ENCODE measurements at places on chromosomes 1 and 21. TPM values are rescaled to one million over a fixed set of nuclear protein-coding genes. Genes with fewer than 3 reads are reported as not detected.

FCRL5 gene
- 3.2 TPM for total RNA-seq

CHRM3 gene
- 0.02 TPM for total RNA-seq

NR1I3 gene
- not detected for total RNA-seq

LCE3B gene
- not detected for total RNA-seq

LCE3D gene
- not detected for total RNA-seq

TRIM67 gene
- total RNA-seq, result not detected

DNA sequence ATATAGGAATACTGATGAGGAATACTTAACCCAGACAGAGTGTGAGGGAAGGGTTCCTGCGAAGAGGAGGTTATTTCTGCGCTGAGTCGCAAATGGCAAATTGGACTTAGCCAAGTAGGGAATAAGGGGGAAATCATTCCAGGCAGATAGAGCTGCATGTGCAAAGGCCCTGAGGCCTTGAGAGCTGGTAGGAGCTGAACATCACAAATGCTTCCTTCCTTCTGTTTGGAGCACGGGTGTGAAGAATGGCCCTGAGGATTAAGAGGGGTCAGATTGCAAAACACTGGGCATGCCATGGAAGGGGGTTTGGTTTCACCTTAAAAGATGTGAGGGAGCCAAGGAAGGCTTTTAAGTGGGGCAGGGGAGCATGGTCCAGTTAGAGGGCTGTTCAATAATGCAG lies 12.4 kb downstream of the IER5 start:
- no peak for DNase-seq

DNA sequence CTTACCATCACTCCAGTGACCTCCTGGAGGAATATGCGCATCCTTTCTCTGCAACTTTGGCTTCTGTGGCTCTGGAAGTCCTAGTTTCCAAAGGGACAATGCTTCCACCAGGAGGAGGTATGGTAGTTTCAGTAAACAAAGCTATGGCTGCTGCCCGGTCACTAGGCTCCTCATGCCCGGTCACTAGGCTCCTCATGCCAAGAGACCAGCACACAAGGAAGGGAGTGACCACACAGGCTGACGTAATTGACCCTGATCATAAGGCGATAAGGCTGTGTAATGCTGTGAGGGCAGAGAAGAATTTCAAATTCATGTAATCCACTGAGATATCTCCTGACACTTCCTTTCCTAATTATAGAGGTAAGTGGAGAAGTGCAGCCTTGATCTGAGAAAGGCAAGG lies 102.9 kb downstream of the DTL start:
- no peak for DNase-seq

- DNase-seq, result no peak
Observed at GRCh38 chr1:54312796-54313316, 93.3 kb downstream of the SSBP3 start.

- DNase-seq, result no peak
Observed at GRCh38 chr1:39877231-39877778, 6.0 kb downstream of the TRIT1 start.

DNA sequence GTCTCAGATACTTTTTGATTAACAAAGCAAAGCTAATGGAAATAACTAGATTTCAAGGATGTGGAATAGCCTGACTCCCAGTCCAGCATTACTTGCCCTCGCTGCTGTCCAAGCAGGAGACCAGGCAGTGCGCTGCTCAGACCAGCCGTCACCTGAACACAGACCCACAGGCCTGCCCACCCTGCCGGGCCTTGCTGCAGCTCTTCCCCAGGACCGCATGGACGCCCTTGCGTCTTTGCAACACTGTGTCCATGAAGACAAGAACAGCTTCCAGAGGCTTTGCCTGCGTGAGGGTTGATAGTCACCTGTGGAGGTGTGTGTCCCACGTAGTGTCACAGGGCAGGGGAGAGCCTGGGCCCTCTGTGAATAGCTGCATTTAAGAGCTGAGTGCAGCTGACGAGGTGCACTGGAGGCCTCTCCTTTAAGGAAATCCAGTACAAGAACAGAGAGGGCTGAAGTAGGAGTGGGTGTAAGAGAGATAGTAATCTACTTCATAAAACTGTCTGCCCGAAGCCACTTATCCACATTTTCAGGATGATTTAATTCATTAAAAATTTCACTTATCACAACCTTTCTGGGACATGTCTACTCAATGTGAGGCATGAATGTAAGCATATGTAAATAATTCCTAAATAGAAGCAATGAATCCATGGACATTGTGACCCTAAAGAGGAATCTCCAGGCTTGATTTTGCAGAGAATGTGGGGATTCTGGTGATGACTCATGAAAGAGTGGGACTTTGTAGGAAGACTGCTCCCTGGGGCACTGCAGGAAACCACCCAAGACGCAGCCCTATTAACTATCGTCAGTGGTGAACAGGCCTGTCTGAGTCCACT lies 176.2 kb upstream of the RAB4A start:
- DNase-seq, result no peak

DNA sequence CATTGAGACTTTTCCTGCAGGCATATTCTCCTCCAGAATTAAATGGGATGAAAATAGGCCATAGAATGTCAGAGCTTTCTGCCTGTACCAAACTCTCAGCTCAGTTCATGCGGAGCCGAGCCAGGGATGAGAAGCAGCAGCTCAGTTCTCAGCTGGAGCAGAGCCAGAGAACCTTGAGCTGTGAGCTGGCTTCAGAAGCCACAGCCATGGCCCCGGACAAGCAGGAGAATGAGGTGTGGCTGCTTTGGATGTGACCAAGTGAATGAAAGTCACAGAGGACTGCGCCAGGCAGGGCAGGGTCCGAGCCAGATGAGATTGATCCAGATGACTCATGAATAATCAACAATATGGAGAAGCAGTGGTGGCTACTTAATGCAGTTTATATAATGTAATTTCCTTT lies 633.8 kb downstream of the NCAM2 start:
- DNase-seq, result no peak

- no peak for DNase-seq
Observed at GRCh38 chr1:34532113-34532512, 222.7 kb upstream of the GJB5 start.

DNA sequence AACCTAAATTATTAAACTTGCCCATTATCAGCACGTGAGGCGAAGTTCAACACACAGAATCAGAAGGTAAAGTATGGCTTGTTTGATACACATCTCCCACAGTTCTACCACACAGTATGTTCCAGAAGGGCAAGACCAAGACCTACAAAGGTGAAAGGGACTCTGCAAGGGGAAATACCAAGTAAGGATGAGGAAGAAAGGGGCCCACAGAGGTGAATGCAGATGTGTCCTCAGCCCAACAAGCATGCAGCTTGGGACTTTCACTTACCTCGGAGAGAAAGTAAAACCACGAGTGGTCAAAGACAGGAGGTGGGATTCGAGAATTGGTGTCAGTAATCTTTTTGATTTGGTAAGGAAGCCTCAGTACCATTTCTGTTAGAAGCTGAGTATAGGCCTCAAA lies 85.8 kb downstream of the UBR4 start:
- no peak for DNase-seq

- DNase-seq, result no peak
Observed at GRCh38 chr1:226365831-226366231, 42.1 kb downstream of the PARP1 start.

DNA sequence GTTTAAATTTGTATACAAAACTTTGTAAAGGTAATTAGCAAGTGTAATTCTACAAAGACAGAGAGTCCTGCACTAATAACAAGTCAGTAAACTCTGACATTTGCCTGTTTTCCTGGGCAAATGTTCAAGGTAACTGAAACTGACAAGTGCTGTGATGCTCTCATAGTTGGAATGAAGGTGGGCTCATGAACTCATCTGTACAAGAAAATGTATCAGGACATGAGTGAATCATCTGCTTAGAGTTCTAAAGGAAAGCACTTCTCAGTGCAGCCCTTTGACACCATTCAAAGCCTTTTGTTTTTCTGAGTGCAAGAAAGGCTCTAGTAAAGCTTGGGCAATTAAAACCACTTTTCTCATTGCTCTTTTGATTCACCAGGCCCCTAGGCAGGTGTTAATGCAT lies 91.5 kb downstream of the UROD start:
- no peak for DNase-seq

DNA sequence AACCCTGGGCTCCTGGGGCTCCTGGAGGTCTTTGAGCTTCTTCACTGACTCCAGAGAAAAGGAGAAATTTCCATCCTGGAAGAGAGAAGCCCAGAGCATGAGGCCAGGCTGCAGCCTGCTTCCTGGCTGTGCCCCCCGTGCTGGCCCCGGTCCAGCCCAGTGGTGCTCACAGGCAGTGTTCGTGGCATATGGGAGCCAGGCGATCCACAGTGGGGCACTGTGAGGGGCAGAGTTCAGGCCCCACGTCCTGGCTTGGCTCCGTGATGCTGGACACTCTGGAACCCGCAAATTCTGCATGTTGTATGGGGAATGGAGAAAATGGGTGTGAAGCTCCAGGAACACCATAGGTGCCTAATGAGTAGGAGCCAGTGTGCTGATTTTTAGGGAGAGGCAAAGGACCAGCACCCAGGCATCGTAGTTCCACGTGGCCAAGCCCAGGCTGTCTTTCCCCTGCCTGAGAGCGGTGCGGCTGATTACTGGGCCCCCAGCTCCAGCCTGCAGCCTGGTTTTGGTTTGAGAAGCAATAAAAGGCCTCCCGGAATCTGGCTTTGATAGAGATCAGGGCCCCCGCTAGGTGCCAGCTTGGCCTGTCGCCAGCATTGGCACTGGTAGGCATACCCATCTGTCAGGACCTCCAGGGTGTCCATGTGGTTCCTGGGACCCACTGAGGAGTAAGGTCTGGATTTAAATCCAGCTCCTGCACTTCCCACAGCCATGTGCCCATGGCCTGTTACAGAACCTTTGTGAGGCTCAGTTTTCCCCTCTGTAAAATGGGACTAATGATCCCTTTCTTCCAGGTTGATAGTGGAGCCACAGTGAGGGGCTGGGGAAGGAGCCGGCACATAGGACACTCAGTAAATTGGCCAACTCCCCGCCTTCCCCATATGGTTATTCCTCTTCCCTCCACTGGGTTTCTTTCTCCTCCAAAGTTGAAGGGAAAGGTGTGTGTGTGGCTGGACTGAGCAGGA lies 725 bp downstream of the GUCA2A start:
- no peak for DNase-seq

DNA sequence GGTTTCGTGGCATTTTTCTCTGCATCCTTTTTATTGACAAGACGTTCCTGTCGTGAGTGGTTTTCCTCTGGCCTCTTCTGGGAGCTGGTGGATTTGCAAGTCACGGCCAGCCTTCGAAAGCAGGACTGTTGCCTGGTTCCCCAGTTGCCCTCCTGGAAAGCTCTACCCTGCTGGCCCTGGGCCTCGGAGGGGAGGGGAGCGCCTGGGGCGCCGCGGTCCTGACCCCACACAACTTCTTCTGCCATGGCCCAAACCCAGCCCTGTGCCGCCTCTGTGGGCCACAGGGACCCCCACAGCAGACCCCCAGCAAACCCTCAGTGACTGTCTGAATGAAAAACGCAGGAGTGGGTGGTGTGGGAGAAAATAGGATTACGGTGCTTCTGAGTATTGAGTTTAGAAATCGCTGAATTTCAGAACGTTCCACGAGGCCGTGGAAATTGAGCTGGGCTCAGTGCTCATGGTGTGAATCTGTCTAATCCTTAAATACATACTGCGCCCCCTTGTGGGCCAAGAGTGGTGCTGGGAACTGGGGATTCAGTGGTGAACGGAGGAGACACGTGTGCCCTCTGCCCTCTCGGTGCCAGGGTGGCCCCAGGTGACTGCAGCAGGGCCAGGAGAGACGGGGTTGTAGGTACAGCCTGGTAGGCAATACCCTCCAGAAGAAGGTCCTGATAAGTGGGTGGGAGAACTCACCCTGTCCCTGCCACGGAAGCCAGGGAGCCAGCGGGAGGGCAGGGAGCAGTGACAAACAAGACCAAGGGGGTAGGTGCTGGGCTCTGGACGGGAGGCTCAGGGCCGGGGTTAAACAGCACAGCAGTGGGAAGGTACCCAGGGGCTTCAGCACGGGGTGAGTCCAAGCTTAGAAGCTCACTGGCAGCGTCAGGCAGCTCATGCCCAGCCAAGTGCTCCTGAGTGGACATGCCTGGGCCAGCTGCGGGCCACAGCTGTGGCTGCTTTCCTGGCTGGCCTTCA lies 101.2 kb upstream of the COL6A1 start:
- peak; percentile 71 for DNase-seq

DNA sequence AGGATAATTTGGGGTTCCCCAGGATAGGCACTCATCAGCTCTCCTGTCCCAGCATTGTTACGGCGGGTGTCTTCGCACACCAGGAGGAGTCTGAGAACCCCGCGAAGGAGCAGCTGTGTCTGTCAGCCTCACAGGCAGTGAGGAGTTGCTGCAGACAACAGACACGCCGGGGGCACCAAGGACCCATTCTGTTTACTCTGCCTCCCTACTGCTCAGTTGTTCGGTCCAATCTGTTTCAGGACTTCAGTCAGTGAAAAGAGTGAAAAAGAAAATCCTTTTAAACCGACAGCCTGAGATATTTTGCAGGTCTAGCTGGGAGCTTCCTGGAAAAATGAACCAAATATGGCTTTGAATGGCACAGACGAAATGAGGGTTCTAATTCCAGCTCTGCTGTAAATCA lies 288.4 kb downstream of the OMA1 start:
- no peak for DNase-seq

DNA sequence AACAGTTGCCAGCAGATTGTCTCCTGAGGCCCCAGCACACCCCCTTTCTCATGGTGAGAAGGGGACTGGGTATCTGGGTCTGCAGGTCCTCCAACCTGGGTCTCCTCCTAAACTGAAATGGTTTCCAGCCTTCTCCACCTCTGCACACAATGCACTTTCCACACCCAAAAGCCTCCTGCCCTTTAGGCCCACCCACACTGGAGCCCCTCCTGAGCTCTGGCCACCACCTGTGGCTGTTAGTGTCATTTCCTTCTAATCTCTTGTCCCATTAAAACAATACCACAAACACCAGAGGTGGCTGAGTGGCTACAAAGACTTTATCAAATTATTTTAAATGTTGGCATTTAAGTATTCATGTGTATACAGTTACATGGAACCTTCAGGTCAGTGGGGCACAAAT lies 11.5 kb downstream of the GPR3 start:
- no peak for DNase-seq

GRCh38 chr1:172466795-172467407 lies 23.0 kb upstream of the PIGC start:
- DNase-seq, result no peak

DNA sequence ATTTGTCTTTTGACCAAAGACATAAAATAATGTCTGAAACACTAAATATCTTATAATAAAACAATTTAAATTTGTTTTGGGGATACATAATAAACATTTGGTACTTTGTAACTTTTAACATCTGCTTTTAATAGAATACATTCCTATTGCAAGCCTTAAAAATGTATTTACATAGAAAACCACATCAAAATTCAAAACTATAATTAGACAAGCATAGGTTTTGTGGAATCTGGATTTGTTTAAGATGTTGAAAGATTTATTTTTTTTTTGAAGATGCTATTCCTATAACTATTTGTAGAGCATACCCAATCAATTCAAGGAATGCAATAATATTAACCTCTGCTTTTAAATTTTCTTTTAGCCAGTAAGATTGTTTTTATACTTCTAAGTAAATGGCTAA lies 125.7 kb downstream of the FMN2 start:
- DNase-seq, result no peak

Measured in T-helper 17 cell (primary cell).